Stomach (tissue), 19 donors: ENCODE measurements at places on chromosomes 1 and 21.

GRCh38 chr1:88662723-88663122 lies 21.4 kb upstream of the PKN2 start:
- DNase-seq: no peak
- H3K4me3 ChIP-seq: no peak overlapping the region
- H3K36me3 ChIP-seq: no peaks in the 10 kb centered on the region
- no peak overlapping the region for H3K27ac ChIP-seq
- no peaks in the 10 kb centered on the region for H3K27me3 ChIP-seq
- peaks cover 13% of the 10 kb centered on the region for H3K4me1 ChIP-seq

DNA sequence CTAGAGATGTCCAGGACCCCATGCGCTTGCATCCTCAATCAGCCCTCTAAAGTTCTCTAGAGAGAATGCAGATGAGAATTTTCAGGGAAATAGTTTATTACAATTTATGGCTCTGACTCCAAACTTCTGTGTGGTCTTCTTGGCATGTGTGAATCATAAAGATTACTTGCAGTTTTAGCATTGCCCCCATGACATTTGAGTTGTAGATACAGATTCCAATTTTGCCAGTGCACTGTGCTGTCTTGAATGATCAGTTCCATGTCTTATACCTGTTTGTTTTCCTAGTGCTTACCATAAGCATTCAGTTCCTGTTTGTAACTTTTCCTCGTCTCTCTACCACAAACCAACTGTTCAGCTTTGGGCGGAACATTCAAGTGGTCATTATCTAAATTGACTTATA lies 4.8 kb downstream of the KRTAP21-3 start:
- no peaks in the 10 kb centered on the region for H3K36me3 ChIP-seq
- no peak overlapping the region for H3K27ac ChIP-seq
- H3K27me3 ChIP-seq: no peaks in the 10 kb centered on the region
- DNase-seq: no peak
- no peak overlapping the region for H3K4me3 ChIP-seq

- no peaks in the 10 kb centered on the region for H3K36me3 ChIP-seq
- DNase-seq: no peak
- no peaks in the 10 kb centered on the region for H3K4me1 ChIP-seq
- no peaks in the 10 kb centered on the region for H3K27me3 ChIP-seq
- H3K27ac ChIP-seq: no peak overlapping the region
- H3K4me3 ChIP-seq: no peak overlapping the region
Measured at GRCh38 chr1:240033406-240033805, 58.3 kb upstream of the FMN2 start.

DNA sequence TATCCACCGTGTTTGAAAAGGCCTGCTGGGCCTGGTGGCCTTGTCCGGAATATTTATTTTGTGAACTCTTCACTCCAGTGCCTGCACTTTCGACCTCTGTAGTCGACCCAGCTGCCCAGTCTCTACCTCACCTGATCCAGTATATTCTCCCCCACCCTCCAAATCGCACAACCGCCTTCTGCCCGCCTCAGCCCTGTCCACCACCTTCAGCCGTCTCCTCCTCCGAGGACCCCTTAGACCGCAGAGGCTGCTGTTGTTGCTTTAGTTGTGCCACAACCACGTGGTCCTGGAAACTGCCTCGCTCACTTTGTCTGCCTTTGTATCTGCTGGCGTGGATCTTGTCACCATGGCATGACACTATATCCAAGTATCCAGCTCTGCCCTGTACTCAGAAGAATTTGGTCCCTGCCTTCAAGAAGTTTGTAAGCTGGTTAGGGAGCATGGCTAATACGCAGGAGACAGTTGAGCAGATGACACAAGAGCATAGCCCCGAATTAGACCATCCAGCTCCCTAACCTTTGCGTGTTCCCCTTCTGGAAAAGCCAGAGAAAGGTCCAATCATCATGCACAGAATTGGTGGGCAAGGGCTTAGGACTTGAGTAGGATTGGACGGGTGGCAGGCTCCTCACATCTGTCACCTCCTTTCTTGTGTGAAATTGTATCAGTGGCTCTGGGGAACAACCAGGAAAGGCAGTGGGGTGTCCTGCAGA lies 1.5 kb downstream of the PHGDH start:
- peak overlapping the region; percentile 69 for H3K4me3 ChIP-seq
- H3K4me1 ChIP-seq: peaks cover 30% of the 10 kb centered on the region
- H3K36me3 ChIP-seq: no peaks in the 10 kb centered on the region
- peak overlapping the region; percentile 78 for H3K27ac ChIP-seq
- peak; percentile 60 for DNase-seq

DNA sequence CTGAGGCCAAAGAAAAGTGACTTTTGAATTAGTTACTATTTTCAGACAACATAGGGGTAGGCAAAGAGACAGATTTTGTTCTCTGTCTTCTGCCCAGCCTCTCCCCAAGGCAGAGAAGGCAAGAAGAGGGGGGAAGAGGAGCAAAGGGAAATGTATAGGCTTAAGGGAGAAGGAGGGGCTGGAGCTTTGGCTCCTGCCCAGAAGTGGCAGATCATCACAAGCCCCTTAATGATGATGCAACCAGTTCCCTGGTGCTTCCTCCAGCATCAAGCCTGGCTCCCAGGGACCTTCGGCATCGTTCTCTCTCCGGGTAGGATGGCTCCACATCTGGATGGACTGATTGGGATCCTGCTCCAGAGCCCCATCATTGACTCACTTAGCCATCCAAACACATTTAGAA lies 112.8 kb downstream of the KCND3 start:
- no peaks in the 10 kb centered on the region for H3K27me3 ChIP-seq
- no peak for DNase-seq
- no peak overlapping the region for H3K4me3 ChIP-seq
- H3K27ac ChIP-seq: no peak overlapping the region
- no peaks in the 10 kb centered on the region for H3K36me3 ChIP-seq

DNA sequence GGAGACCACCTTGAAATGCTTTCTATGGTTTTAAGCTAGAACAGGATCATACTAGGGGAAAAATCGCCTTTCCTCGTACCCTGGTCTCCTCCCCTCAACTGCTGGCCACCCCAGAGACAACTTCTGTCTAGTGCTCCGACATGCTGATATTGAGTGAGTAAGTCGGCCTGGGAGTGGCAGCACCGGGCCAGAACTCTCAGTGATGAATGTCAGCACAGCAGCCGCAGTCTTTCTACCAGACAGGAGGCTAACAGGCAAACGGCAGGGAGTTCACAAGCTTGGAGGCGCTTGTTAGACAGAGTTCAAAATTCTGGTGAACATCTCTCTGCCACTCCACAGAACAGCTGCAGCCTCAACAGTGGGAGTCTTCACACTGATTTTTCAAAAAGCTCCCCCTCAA lies 716.9 kb downstream of the ADGRL2 start:
- DNase-seq: peak; percentile 65
- H3K4me3 ChIP-seq: no peak overlapping the region
- no peaks in the 10 kb centered on the region for H3K4me1 ChIP-seq
- H3K27ac ChIP-seq: no peak overlapping the region
- no peaks in the 10 kb centered on the region for H3K27me3 ChIP-seq

DNA sequence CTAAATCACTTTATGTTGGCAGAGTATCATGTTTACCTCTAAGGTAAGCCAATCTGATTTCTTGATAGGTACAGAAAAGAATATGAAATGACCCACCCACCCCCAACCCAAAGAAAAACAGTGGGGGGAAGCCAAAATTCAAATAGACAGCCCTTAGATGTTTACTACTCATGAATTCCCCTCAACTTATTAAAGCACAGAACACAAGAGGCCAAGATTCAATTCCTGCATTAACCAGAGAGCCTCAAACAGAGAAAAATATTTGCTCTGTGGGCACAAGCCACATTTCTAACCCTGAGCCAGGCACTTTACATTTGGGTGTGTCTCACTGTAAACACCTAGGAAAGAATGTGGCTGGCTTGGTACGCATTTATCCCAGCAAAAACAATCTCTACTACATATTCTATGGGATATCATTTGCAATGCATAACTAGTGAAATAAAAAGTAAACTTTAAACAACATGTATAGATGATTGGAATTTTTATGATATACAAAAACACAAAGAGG lies 84.3 kb downstream of the PTPN14 start:
- DNase-seq: peak; percentile 55
- no peaks in the 10 kb centered on the region for H3K27me3 ChIP-seq
- H3K4me3 ChIP-seq: no peak overlapping the region
- peak overlapping the region; percentile 70 for H3K27ac ChIP-seq
- H3K36me3 ChIP-seq: peaks cover 2% of the 10 kb centered on the region
- peaks cover 8% of the 10 kb centered on the region for H3K4me1 ChIP-seq

GRCh38 chr1:99681583-99681982 lies 35.7 kb downstream of the PALMD start:
- H3K4me3 ChIP-seq: no peak overlapping the region
- no peak for DNase-seq
- H3K36me3 ChIP-seq: no peaks in the 10 kb centered on the region
- no peaks in the 10 kb centered on the region for H3K27me3 ChIP-seq
- no peaks in the 10 kb centered on the region for H3K4me1 ChIP-seq

DNA sequence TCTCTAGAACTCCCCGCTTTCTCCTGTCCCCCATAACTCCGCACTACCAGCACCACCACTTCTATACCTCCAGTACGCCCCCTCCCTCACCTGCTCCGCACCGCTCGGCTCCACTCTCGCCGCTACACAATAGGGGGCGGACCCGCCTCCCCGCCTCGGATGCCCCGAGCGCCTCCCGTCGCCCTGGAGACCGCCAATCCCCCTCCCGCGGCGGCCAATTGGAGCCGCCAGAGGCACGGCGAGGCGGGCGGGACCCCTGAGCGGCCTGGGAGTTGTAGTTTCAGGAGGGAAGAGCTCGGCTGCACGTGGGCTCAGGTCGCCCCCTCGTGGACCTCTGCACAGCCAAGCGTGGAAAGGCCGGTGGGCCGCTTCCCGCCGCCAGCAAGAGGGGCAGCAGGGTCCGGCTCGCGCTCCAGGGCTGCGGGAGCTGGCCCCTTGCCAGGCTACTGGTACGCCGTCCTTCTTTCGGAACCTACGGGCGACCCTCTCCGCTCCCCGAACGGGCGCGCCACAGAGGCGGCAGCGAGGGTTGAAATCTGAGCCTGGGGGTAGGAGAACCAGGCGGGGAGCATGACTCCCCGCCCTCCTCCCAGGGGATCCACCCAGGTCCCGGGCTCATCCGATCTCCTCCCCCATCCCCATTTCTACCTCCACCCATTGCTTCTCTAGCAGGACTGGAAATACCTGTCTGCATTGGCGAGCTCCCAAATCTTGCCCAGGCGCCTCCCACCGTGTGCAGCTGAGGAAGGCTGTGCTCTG lies at the start of gene IGSF9:
Gene IGSF9, minus strand, starts transcription at position 131 of the 759 bp plus-strand sequence. CDS start 2,159 bp downstream, outside the sequence.
- peaks cover 3% of the 10 kb centered on the region for H3K27me3 ChIP-seq
- peak within 1 kb of the TSS; percentile 45 for H3K4me3 ChIP-seq
- DNase-seq: peak; percentile 97
- H3K27ac ChIP-seq: peak within 1 kb of the TSS; percentile 55

DNA sequence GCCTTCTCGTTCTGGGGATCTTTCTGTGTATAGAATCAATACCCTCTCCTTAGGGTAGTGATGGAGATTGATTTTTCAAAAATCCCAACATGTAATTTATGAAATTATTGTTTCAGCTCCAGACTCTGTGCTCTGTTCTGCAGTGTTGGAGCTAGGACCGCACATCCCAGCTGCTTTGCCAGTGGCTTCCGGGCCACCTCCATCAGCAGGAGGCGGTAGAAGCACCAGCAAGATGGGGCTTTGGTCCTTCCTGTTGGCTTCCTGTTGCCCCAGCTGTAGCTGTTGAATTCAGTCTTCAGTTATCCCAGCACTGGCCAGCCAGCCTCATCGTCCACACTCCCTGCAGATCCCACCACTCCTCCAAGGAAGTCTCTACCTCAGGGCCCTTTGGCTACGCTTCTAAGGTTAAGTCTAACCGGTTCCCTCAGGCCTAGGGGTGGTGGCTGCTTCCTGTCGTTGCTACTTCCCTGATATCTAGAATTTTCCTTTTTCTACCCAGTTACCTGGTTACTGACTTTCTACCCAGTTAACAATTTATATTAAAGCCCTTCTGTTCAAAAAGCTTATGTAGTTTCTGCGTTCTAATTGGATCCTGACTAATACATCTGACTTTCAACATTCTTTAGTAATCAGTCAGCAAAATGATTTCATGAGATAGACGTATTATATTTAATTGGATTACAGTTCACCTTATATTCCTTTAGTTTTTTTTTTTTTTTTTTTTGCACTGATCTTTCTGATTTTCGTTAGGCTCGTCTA lies 24.6 kb downstream of the GALNT2 start:
- H3K36me3 ChIP-seq: peaks cover 7% of the 10 kb centered on the region
- no peaks in the 10 kb centered on the region for H3K27me3 ChIP-seq
- H3K4me1 ChIP-seq: peaks cover 5% of the 10 kb centered on the region
- DNase-seq: no peak
- no peak overlapping the region for H3K4me3 ChIP-seq

- H3K4me3 ChIP-seq: no peak overlapping the region
- no peaks in the 10 kb centered on the region for H3K36me3 ChIP-seq
- no peak for DNase-seq
- peaks cover 21% of the 10 kb centered on the region for H3K4me1 ChIP-seq
- H3K27me3 ChIP-seq: no peaks in the 10 kb centered on the region
Measured at GRCh38 chr1:42258218-42258617, 76.8 kb downstream of the FOXJ3 start.

DNA sequence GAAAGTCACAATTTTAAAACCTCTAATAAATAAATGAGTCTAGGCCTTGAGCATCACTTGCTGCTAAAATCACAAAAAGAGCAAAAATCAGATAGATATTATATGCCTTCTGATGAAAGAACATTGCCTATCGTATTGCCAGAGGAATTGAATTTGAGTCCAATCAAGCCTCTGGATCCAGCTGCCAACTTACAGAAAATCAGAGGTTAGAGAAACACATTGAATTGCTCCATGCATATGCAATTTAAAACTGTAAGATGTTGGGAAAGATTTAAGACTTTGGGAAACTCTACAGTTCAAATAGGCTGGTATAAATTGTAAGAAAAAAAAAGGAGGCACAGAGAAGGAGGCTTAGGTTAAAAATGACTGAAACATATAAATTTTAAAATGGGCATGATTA lies 93.5 kb downstream of the TM2D1 start:
- H3K36me3 ChIP-seq: no peaks in the 10 kb centered on the region
- no peak overlapping the region for H3K4me3 ChIP-seq
- DNase-seq: no peak
- H3K4me1 ChIP-seq: no peaks in the 10 kb centered on the region
- H3K27me3 ChIP-seq: no peaks in the 10 kb centered on the region

- H3K36me3 ChIP-seq: no peaks in the 10 kb centered on the region
- H3K4me1 ChIP-seq: no peaks in the 10 kb centered on the region
- no peak overlapping the region for H3K27ac ChIP-seq
- DNase-seq: no peak
- H3K27me3 ChIP-seq: no peaks in the 10 kb centered on the region
- H3K4me3 ChIP-seq: no peak overlapping the region
Measured at GRCh38 chr1:160704250-160704649, 7.4 kb downstream of the CD48 start.
